ENCODE measurements at places on chromosomes 1 and 21.

DNA sequence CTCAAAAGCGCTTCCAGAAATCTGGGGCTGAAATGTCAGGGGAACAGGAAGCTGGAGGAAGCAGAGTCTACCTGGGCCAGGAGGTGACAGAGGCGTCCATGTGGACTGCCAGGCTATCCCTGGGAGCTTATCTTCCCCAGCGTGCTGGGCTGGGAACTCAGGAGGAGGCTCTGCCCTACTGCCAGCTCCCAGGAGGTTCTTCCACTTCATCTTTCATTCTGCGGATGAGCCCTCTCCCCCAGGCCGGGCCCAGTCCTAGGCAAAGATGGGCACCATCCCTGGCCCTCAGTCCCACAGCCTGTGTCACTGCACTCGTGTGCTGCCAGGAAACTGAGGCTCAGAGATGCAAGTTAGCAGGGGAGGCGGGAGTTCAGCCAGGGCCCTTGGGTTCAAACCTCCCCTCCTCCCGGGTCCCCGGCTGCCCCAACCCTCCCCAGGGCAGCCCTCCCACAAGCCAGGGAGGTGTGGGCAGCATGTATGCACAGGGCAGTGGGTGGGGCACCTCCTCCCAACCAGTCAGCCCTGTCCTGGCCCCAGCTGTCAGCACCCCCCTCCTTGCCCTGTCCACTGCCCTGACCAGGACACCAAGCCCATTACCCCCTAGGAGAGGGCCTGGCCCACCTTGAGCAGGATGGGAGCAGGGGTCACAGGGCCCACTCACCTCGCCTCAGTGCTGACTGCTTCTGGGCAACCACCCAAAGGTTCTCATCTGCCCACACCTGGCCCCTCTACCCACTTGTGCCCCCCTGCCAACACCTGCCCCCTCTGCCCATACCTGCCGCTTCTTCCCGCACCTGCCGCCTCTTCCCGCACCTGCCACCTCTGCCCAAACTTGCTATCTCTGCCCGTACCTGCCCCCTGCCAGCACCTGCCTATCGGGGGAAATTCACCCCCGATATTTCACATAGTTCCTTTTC is 226.0 kb downstream of the NPHP4 start:
- no peak overlapping the region for H3K27ac ChIP-seq
- H3K4me3 ChIP-seq: no peak overlapping the region
- H3K36me3 ChIP-seq: no peaks in the 10 kb centered on the region
- no peak for DNase-seq
- H3K4me1 ChIP-seq: no peaks in the 10 kb centered on the region

DNA sequence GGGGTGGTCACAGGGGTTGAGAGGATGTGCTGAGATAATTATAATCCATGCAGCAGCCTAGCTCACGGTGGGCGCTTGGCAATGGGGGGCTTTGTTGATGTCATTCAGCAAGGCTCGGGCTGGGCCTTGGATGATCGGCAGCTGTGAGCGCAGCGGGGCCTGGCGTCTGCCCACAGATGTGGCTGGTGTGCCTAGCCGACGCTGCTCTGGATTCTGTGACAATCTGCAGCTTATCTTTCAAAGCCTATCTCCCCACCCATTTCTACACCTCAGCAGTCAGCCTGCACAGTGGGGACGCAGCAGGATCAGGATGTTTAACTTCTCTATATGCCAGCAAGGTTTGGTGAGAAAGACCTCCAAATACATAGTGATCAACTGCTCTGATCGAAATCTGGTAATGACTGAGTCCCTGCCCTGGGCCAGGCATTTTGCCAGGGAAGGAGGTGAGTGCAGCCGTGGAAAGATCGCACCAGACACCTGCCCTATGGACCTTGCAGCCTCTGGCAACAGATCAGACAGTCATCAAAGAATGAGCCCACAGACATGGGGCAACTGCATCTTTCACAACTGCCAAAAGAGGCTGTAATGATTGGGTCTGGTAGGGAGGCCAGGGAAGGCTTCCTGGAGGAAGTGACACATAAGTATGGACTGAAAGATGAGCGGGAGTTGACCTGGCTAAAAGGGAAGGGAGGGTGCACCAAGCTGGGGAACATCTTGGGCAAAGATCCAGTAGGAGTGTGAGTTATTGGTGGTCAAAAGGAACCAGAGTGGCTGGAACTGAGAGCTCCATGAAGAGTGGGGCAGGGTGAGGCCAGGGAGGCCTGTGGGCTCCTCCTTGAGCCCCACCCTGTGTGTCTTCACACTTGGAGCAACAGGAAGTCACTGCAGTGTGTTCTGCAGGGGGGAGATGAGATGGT is 35.3 kb downstream of the EPHB2 start:
- peaks cover 2% of the 10 kb centered on the region for H3K4me1 ChIP-seq
- no peak for DNase-seq
- H3K27me3 ChIP-seq: no peaks in the 10 kb centered on the region

- H3K36me3 ChIP-seq: no peaks in the 10 kb centered on the region
- H3K27ac ChIP-seq: no peak overlapping the region
- H3K4me1 ChIP-seq: no peaks in the 10 kb centered on the region
- H3K4me3 ChIP-seq: no peak overlapping the region
- H3K27me3 ChIP-seq: no peaks in the 10 kb centered on the region
Measured at GRCh38 chr1:214895011-214895600, 187.4 kb upstream of the KCNK2 start.

- H3K4me1 ChIP-seq: peaks cover under 1% of the 10 kb centered on the region
- H3K27ac ChIP-seq: no peak overlapping the region
- no peaks in the 10 kb centered on the region for H3K27me3 ChIP-seq
- no peaks in the 10 kb centered on the region for H3K36me3 ChIP-seq
- no peak overlapping the region for H3K4me3 ChIP-seq
Measured at GRCh38 chr1:59999746-60000145, 73.2 kb upstream of the CYP2J2 start.

DNA sequence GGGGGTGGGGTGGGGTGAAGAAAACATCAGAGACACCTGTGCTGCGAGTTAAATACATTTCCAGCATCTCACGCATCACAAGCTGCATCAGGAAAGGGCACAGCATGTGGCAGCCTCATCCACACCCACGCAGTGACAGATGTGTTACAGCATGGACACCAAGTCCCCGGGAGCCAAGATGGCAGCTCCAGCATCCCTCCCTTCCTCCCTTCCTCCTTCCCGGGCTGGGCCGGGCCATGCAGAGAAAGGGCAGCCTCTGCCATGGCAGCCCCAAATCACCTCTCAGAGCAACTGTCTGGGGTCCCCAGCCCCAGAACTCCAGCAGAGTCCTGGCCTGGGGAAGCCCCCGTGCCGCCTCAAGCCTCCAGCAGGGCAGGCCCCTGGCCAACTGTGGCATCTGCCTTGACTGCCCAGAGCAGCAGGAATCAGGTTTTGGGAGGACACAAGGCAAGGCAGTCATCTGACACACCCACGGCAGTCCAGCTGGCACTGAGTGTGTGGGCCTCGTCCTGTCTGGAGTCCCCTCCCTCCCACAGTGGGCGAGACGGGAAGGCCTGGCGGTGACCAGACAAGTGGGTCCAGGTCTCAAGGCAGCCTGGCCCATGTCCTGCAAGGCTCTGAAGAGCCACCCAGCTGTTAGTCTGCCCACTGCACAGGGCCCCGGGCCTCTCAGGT is 6.2 kb downstream of the SMIM1 start:
- H3K4me1 ChIP-seq: peaks cover 22% of the 10 kb centered on the region
- peaks cover 41% of the 10 kb centered on the region for H3K36me3 ChIP-seq
- DNase-seq: no peak
- H3K27me3 ChIP-seq: no peaks in the 10 kb centered on the region

GRCh38 chr1:218845589-218845988 is 328.1 kb upstream of the LYPLAL1 start:
- no peak overlapping the region for H3K27ac ChIP-seq
- H3K4me1 ChIP-seq: no peaks in the 10 kb centered on the region
- no peaks in the 10 kb centered on the region for H3K27me3 ChIP-seq

GRCh38 chr1:229167318-229167717 is 103.6 kb upstream of the RAB4A start:
- DNase-seq: no peak
- no peaks in the 10 kb centered on the region for H3K4me1 ChIP-seq
- H3K4me3 ChIP-seq: no peak overlapping the region
- no peaks in the 10 kb centered on the region for H3K36me3 ChIP-seq
- no peak overlapping the region for H3K27ac ChIP-seq

DNA sequence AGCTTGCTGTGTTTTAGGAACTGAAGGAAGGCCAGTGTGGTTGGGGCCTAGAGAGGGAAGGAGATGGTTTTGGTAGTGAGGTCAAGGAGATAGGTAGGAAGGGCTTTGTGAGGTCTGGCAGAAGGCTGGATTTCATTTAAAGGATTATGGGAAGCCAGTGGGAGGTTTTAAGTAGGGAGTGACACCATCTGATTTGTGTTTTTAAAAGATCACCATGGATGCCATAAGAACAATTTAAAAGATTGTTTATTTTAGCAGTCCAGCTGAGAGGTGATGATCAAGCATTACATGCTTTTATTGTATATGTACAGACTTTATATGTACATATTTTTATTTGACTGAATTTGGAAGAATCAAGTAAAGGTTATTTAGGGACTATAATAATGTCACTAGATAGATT is 26.4 kb downstream of the RGL1 start:
- no peaks in the 10 kb centered on the region for H3K27me3 ChIP-seq
- no peaks in the 10 kb centered on the region for H3K4me1 ChIP-seq
- no peak for DNase-seq
- H3K4me3 ChIP-seq: no peak overlapping the region
- no peaks in the 10 kb centered on the region for H3K36me3 ChIP-seq

DNA sequence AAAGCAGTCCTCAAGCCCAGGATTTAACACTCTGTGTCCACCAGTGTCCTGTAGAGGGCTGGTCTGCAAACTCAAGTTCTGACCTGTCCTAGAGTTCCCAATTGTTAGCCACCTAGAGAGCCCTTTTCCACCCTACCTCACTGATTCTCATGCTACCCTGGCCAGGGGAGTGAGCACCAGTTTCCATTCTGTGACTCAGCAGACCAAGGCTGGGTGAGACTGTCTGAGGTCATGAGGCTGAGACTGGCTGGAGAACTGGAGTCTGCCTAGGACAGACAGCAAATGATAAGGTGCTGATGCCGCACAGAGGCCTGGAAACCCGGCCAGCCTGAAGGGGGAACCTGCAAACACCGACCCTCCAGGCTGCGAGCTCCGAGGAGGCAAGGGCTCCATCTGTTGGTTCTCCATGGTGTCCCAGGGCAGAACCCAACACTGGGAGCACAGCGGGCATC is 13.7 kb downstream of the GLIS1 start:
- H3K27me3 ChIP-seq: peaks cover 5% of the 10 kb centered on the region
- H3K4me1 ChIP-seq: no peaks in the 10 kb centered on the region
- no peak overlapping the region for H3K4me3 ChIP-seq
- no peak for DNase-seq

DNA sequence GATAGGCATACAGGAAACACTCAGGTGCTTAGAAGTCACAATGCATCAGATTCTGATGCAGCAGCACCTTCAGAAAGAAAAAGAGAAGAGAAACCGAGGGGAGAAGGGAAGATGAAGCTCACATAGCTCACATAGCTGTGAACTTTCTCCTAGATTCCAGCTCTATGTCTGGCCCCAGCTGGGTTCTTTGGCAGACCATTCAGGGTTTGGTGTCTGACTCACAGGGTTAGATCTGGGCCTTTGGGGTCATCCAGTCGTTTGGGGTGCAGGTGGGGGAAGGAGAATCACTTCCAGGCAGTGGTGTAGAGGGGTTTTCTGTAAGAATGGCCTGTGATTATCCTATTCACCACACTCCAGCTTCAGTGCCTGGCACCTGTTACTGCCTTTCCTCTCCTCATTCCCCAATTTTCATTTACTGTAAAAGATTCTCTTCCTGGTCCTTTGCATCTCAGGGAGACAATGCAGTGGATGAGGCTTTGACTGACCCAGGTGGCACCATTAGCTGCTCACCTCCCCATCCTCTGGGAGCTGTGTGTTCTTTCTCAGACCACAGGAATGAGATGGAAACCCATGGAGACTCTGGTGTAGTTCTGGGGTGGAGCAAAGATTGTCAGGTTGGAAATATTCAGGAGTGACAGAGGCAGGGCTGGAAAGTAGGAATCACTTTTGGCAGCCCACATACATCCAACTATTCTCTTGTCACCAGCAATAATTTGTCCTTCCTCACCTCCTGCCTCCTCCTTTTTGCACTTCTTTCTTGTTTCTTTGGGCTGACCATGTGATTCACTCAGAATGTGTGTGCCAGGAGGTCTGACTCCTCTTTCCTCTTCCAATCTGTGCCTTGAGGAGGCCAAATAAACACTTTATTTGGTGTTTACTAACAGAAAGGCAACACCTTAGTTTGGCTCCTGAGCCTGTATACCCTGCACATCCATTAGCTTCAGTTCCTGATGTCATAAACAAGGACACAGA is 103.3 kb downstream of the PAPPA2 start:
- no peak for DNase-seq
- no peaks in the 10 kb centered on the region for H3K36me3 ChIP-seq
- H3K4me1 ChIP-seq: peaks cover 6% of the 10 kb centered on the region
- H3K4me3 ChIP-seq: no peak overlapping the region
- H3K27ac ChIP-seq: no peak overlapping the region

All from tibial artery (tissue), 4 donors.